Activated CD4-positive, CD25-positive, alpha-beta regulatory T cell treated with anti-CD3 and anti-CD28 coated beads, Interleukin-2, amount 50 U/mL, for 16 hours (primary cell): ENCODE measurements at places on chromosomes 16 and 17.
A peak's percentile ranks its signal among the peaks of the same experiment; 100 is the strongest.

- no peak for DNase-seq
Observed at GRCh38 chr17:8979715-8980114, 14.2 kb upstream of the PIK3R5 start.

DNA sequence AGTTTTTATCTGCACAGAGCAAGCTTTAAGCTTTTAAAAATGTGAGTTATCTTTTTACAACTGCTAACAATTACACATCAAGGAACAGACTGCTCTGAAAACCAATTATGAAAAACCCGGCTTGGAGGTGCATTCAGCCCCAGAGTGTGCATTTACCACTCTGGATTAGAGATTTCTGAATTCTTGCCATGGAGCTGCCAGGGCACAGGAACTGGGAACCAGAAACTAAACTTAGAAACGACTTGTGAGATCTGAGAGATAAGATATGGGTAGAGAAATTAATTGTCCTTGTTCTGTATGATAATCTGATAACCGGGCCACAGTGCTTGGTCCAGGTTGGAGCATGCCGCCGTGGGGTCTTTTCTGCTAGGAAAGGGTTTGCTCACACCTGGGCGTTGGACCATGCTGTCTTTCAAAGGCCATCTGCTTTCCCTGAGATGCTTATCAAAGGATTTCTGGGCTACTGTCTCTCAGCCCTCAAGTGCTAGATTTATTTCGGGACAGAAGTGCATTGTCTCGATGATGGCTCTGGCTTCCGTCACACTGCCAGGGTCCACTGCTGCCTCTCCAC is 210.0 kb downstream of the MAF start:
- no peak for DNase-seq

DNA sequence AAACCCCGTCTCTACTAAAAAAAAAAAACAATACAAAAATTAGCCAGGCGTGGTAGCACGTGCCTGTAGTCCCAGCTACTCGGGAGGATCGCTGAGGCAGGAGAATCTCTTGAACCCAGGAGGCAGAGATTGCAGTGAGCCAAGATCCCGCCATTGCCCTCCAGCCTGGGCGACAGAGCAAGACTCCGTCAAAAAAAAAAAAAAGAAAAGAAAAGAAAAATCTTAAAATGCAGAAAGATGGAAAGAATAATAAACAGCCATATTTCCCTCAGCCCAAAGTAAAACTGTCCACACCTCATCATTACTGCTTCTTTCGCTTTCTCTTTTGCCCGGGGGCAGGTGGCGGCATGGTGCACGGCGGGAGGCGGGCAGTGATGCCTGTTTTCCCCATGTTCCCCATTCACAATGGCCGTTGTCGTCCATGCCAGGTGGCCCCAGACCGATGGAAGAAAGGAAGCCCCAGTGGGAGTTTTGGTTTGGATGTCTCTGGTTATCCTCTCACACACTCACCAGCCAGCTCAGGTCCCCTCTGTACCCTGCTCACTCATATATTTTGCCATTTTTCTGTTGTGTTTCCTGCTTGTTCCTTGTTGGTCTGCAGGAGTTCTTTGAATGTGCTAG is 37.0 kb upstream of the PEMT start:
- no peak for DNase-seq

GRCh38 chr17:49633762-49634484 is 44.0 kb downstream of the SPOP start:
- DNase-seq, result no peak

- no peak for DNase-seq
Observed at GRCh38 chr16:66886321-66886720, 6.0 kb downstream of the PDP2 start.

- peak; percentile 58 for DNase-seq
Observed at GRCh38 chr17:80892900-80893603, 98.6 kb upstream of the CHMP6 start.

GRCh38 chr16:87368029-87368770 is 15.4 kb downstream of the FBXO31 start:
- DNase-seq, result no peak

DNA sequence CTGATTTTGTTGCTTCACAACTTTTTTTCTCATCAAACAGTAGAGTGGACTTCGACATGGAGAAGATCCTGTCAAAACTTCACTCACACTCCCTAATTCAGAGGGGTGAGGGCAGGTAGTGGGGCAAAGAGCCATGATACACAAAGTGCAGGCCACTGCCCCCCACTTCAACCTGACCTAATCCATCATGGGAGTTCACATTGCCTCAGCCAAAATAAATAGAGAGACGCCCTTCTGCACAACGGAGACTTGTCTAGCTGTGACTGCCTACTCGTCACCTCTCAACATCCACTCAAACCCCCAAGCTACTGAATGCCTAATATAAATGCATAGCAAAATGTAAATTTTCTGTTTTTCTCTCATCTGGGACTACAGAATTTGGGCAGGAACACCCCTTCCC is 213.2 kb downstream of the PMP22 start:
- DNase-seq, result no peak

DNA sequence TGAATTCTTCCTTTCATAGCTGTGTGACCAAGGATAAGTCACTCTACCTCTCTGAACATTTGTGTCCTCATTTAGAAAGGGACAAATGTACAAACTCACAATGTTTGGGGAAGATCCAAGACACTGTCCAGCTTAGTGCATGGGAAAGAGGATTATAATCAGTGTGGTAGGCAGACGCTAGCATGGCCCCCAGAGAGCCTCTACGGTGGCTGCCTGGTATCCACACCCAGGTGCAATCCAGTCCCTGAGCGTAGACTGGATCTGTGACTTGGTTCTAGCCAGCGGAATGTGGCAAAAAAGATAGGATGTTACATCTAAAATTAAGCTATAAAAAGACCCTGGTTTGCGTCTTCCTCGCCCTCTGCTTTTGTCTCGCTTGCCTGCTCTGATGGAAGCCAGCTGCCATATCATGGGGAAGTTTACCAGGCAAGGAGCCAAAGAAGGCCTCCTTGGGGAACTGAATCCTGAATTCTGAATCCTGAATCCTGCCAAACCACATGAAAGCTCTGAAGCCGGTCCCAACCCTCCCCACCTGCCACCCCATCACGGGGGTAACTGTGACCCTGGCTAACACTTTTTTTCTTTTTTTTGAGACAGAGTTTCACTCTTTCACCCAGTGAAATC is 51.7 kb downstream of the PLXDC1 start:
- no peak for DNase-seq

- no peak for DNase-seq
Observed at GRCh38 chr16:82895843-82896242, 269.1 kb downstream of the CDH13 start.

DNA sequence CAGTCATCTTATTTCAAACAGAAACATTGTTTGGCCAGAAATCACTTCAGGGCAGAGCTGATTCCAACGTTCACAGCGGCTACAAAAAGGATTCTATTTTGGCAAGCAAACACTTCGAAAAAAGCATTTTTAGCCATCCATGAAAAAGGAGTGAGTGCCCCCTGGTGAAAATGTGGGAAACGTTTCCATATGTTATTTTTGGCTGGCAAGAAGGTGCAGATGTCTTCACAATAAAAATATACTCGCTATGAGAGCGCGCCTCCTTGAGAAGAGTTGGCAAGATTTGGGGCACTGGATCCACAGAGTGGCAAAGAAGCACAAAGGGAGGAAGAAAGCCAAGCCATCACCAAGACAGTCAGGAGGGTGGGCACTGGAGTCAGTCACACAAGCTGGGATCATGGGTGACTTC is 191.1 kb downstream of the CHD9NB start:
- no peak for DNase-seq

- no peak for DNase-seq
Observed at GRCh38 chr17:9772658-9773057, 18.7 kb downstream of the DHRS7C start.

DNA sequence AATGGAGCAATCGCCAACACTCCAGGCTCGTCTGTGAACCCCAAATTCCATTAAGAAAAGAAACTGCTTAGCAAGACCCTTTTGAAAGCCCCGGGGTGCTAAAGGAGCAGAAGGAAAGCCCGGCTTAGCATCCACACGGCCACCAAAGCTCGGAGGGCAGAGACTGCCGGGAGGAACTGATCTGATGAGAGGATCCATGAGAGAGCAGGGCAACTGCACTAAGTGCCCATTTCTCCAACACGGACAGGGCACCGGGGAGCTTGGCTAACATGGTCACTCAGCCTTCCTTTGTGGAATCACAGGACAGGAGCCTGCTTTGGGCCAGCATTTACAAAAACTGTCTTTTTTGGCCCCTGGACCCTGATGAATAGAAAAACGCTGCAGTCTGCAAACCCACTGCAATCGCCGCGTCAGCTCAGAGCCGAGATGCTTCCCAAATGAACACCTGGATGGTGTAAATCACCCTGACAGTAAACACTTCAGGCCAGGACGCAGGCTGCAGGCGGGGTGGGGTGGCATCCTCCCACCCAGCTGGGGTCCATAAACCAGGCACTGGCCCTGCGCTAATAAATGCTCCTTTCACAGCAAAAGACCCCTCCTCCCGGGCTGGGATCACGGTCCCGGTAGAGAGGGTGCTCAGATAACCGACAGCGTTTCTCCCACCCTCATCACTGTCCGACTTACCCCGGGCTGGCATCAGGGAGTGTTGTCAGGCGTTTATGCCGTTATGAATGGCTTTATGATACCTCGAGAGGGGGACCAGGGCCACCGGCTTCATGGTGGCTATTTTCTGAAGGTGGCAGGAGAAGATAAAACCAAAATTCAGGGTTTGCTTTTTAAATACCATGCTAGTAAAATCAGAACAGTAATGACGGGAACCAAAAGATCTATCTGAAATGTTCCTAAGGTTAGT is 299.5 kb downstream of the IRF8 start:
- DNase-seq, result no peak

DNA sequence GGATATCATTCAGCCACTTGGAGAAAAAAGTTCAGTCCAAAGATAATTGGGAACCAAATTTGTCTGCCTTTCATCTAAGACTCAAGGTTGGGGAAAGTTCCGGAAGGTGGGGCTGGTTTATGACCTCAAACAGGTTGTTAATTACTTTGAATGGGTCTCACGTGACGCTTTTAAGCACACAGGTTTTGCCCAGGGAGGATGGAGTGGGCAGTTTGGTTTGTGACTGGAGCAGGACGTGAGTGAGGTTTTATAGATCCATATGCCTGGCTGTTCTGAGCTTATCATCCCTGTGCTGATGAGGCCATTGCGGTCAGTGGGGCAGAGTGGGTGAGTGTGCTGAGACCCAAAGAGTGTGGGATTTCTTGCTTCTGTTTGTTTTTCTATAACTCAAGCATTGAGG is 38.7 kb upstream of the GPRC5B start:
- no peak for DNase-seq

DNA sequence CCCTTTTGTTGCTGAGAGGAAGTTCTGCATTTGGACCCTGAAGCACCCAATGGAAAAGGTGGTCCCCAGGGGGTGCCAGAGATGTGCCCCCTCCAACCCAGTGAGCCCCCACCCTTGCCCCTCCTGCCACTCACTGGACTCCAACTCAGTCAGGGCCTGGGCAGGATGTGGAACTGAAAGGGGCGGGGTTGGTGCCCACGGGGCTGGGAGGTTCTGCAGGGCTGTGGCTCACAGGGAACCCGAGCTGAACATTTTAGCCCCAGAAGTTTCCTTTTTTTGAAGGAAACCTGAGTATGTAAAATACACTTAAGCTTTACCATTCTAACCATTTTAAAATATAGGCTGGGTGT is 15.8 kb upstream of the OGFOD3 start:
- DNase-seq, result no peak

DNA sequence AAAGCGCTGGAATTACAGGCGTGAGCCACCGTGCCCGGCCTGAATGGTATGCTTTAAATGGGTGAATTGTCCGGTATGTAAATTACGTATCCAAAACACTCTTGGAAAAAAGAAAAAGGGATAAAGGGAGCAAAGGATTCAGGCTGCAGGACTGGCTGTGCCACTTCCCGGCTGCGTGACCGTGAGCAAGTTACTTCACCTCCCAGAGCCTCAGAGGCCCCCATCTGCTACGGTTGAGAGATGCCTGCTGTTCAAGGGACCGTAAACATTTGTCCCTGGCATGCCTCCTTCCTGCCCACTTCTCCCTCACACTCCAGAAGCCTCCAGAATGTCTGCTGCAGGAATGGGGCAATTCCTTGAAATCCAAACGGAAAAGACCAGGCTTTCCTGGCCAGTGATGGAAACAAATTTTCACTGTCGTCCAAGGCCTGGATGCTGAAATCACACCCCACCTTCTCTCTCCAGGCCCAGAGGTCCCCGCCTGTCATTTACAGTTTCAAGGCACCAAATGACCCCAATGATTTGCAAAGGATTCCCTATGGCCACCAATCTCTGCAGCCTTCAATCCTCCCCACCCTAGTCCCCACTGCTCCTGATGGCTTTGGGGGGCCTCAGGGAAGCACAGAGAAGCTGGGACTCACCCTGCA is 22.9 kb upstream of the LITAF start:
- DNase-seq, result no peak

DNA sequence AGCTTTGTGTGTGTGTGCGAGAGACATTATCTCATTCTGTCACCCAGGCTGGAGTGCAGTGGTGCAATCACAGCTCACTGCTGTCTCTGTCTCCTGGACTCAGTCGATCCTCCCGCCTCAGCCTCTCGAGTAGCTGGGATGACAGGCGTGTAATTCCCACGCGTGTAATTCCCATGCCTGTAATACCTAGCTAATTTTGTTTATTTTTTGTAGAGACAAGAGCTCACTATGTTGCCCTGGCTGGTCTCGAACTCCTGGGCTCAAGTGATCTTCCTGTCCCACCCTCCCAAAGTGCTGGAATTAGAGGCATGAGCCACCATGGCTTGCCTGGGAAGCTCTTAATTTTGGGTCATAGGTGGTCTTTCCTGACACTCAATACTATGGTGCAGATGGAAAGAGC is 205.3 kb upstream of the TNRC6C start:
- DNase-seq, result no peak

GRCh38 chr17:37841232-37841631 is 83.0 kb upstream of the TBC1D3K start:
- DNase-seq, result no peak

GRCh38 chr17:7867881-7868329 is 10.1 kb downstream of the CYB5D1 start:
- DNase-seq, result no peak

- no peak for DNase-seq
Observed at GRCh38 chr16:56282451-56282850, 91.2 kb downstream of the GNAO1 start.

GRCh38 chr16:5062051-5062450 is 3.7 kb downstream of the C16orf89 start:
- DNase-seq, result no peak

- DNase-seq, result no peak
Observed at GRCh38 chr17:82330322-82331239, 3.0 kb downstream of the SECTM1 start.

GRCh38 chr16:4580250-4580649 is 24.1 kb downstream of the C16orf96 start:
- DNase-seq, result no peak

DNA sequence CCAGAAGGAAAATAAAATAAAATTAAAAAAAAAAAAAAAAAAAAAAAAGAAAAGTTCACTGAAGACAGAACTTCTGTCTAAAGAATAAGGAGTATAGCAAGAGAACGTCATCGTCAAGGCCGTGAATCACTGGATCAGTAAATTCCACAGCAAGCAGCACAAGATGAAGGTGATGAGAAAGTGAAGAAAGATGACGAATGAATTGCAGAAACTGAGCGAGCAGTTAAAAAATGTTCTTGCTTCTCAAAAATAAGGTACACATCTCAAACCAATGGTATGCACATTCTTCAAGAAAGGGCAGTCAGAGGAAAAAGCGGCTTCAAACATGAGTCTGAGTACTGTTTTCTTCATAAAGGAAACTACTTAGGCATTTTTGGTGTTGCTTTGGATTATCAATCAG is 104.7 kb downstream of the SMG6 start:
- no peak for DNase-seq
